ENCODE measurements at places on chromosomes 5 and 9.

- no peak for DNase-seq
These were observed 46.5 kb upstream of the GPR151 start for GRCh38 chr5:146562461-146562860.

DNA sequence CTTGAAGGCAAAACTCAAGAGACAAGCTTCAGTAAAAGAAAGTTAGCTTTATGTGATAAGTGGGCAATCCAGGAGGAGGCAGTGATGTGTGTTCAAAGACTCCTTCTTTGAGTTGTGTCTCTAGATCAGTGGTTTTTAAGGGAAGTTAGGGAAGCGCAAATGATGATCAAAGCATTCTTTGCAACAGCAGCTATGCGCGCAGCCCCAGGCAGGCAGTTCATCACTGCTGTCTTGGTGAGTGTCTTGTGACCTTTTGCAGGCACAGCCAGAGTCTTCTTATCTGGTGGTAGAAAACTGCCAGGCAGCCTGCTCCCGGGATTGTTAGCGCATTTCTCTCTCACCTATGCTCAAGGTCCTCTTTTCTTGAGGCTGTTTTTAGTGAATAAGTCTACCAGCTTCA is 40.3 kb upstream of the CLK4 start:
- DNase-seq, result no peak

DNA sequence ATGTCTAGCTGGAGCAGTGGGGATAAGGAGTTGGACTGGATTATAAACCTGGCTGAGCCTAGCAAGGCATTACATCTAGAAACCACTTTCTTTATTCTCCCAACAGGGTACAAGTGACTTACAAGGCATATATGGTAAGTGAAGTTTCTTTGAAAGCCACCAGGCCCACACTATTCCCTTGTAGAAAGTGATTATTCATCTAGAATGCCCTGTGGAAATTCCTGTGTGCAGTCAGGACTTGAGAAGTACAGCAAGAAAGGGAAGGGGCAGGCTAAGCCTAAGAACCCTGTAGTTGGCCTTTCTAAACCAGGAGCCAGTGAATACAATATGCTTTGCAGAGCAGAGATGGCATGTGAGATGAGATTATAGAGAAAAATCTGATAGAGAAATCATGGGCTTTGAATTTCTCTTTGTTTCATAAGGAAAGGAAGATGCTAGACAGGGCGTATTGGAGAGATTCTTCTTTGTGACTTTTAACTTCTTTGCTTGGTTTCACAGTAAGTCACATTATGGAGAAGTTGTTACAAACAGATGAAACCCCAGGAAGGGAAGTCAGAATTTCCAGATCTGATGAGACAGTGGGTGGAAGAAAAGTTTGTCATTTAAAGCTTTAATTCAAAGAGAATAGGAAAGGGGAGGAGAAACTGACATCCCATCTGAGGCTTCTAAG is 321.7 kb downstream of the NDUFS4 start:
- DNase-seq, result no peak

GRCh38 chr5:72177538-72177937 is 70.3 kb downstream of the MAP1B start:
- DNase-seq, result no peak

DNA sequence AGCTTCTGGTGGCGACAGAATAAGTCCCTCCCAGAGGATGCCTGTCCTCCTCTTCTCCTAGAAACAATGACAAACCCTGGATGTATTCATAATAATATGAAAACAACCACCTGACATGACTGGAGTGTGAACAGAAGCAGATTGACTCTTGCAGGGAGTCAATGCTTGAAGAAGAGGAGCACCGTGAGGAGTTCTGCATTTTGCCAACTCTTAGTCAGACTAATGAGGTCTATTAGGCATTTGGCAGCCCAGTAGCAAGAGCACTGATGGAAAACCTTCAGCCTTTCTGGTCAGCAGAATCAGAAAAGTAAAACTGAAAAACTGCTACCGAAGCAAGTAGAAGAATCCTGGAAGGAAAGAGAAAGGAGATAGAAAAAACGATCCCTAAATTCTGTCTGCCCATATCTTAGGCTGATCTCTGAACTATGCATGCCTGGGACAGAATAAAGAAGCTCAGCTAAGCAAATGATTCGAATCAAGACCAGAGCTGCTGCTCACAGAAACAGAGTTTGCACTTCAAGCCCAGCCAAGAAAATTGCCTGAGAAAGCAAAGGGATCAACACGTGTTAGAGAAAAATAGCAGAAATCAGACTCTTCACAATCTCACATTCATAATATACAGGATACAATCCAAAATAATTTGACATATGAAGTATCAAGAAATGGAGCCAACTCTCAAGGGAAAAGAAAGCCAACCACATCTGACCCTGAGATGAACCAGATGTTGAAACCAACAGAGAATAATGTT is 69.5 kb upstream of the OSMR start:
- no peak for DNase-seq

GRCh38 chr9:69317894-69318293 is 7.1 kb upstream of the ENTREP1 start:
- DNase-seq, result no peak

DNA sequence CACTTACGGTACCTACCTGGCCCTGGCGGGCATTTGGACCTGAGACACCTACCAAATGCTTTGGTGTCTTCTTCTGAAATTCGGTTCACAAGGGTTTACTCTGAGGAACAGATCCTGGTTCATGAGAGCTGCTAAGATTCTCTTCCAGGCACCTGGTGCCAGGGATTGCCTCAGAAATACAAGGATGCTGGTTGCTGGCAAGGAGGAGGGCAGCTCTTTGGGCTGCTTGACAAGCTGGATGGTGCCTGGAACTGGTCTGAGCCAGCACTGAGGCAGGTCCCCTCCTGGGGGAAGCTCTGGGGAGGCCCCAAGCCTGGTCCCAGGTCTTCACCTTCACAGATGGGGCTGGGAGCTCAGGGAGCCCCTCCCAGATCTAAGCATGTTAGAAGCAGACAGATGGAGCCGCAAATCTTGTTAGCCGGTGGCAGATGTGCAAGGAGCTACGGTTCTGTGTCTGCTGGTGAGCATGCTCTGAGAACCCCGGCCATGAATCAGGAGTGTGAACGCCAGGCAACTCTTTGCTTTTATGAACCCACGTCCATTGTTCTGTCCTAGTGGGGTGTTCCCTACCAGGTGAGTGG is 16.3 kb downstream of the FABP6 start:
- DNase-seq, result no peak

GRCh38 chr5:93257616-93258015 is 323.4 kb downstream of the NR2F1-AS1 start:
- DNase-seq, result no peak

GRCh38 chr5:168364750-168365550 is 73.5 kb downstream of the WWC1 start:
- DNase-seq, result no peak

GRCh38 chr9:20683351-20684034 is 566 bp upstream of the FOCAD start:
- DNase-seq, result peak; percentile 12

GRCh38 chr9:214351-214647 is 366 bp upstream of the DOCK8 start:
- no peak for DNase-seq
